ENCODE measurements at places on chromosomes 2 and 18.

- DNase-seq: no peak
Observed at GRCh38 chr2:220948579-220948978, 623.5 kb downstream of the EPHA4 start.

GRCh38 chr2:112755444-112755843 lies 9.0 kb downstream of the CKAP2L start:
- no peak for DNase-seq

- DNase-seq: no peak
Observed at GRCh38 chr2:61943251-61943650, 37.8 kb downstream of the COMMD1 start.

DNA sequence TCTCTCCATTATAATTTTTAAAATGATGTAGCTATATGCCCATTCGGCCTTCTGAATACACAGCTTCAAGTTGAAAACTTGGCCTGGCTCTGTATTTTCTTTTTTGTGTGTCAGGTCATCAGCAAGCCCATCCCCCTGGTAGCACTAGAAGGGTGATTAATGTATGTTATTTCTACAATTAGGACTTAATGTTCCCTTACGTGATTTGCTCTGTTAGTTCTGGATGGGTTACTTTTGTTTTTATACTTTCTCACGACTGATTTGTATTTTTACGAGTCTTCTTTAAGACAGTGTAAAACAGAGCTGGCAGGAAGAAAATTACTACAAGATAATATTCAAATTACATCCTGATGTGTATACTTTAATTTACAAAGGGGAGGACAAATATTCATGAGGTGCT lies 88.4 kb upstream of the RGPD4 start:
- DNase-seq: no peak

DNA sequence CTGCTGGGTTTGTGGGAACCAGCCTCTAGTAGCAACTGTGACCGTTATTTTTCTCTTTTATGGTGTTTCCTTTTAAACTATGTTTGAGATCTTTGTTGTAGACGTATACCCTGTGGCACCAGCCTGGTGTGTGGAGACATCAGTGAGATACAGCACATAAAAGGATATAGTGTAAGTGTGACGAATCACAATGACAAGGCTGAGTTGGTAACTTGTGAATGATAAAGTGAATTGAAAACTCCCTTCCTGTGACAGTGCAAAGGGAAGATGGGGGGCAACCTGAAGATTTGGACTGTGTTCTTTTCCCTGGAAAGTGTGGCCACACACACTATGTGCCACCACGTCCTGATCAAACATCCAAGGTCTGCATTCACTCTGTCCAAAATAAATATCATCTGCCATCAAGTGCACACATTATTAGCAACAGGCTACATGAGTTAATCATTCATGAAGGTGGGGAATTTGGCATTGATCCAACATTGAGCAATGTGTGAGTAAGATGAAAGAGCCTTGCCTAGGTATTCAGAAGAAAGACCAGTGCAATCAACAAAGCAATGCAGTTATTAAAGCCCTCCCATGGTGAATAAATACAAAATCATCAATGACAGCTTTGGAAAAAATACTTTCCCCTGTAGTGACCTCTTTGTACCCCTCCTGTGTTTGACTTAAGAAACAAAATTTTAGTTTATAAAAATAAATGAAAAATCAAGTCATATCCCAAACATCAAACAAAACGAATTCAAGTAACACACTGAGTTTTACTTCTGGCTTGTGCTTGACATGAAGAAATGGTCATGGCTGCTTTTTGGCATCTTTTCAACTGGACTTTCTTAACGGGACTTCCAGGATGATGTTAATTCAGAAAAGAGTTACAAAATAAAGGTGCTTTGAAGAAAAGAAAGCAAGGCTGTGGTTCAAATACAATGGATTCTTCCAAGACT lies 1280.5 kb upstream of the ZEB2 start:
- DNase-seq: no peak

DNA sequence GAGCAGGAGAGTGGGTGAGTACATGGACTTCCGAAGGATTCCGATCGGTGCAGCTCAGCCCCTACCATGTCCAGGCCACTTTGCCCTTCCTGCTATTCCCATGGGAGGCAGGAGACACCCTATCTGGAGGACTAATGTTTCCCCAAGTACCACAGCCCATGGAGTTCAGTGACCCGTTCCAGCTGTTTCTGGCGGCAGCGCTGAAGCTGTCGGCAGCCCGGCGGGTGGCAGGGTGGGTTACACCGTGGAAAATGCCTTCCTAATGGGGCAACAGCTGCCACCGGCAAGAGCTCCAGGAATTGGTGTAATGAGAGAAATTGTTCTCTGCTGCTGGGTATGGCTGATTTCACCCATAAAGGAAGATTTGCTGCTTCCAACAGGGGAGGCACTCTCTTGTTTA lies 98.3 kb downstream of the MYCN start:
- DNase-seq: no peak

All from CD4-positive, alpha-beta T cell treated with Interleukin-6 at 100 ng/mL for 8 hours (primary cell).